ENCODE measurements at places on chromosomes 12 and 14.

DNA sequence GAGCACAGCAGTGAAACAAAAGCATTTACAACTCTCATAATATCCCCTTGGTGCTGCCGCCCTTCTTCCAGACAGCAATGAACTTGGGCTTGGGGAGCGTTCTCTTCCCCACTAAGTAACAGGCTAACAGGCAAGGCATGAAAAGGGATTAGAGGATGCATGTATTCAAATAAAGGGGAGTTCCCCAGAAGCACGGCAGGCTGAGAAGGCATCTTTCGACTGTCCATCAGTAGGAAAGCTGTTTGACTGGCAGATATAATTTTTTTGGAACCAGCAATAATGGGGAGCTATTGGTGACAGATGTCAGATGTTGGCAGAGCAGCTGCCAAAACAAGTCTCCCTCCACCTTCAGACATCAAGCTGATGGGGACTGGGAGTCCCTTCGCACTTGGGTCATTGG is 9.2 kb upstream of the TIGAR start:
- no peak for DNase-seq

- DNase-seq, result peak; percentile 69
These were observed 183.6 kb upstream of the PZP start for GRCh38 chr12:9391815-9392214.

DNA sequence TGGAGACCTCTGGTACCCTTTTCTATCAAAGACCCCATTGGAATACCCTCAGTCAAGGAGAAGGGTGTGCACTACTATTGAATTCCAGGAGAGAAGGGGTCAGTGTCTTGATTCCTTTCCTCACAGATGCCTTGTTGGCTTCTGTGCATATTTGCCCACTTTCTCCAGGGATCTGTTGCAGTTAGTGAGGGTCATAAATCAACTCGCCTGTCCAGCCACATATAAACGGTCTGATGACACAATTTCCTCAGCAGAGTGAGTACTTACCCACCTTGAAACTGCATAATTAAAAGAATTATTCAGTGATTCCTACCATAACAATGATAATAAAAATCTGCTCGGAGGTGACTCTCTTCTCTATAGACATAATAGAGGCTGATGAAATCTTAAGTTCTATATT is 13.9 kb upstream of the DCD start:
- DNase-seq, result no peak

DNA sequence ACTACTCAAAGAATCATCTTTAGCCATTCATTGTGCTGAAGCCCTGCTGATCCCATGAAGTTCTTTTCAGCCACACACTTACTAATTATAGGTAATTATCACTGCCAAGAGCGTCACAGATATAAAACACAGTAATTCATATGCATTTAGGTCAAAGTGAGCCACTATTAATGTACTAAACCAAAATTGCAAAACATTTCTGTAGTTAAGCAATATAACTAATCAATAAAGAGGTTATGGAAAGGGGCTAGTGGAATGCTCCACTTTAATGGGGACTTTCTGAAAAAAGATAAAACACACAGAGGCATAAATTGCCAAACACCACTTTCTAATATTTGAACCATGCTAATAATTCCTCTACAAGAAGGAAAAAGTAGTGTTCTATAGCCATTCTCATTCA is 6.8 kb upstream of the CEP128 start:
- DNase-seq, result no peak

- DNase-seq, result no peak
These were observed 1.1 kb upstream of the HOXC8 start for GRCh38 chr12:54007538-54008259.

- DNase-seq, result no peak
These were observed 79.9 kb upstream of the SYT10 start for GRCh38 chr12:33519566-33519965.

DNA sequence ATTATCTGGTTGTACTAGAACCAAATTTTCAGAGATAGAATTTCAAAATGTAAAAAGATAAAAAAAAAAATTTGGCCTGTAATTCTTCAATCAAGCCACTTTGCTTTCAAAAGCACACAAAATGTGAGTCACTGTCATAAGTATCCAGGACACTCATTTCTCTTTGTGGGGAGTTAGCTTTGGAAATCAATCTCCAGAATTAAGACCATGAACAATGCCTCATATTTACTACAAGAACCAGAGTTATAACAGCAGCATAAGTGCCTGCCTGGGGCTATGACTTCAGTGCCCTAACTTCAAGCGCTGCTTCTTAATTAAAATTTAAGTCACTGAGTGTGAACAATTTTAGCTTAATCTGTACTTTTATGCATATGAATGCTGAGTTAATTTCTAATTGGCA is 162.1 kb downstream of the C12orf42 start:
- DNase-seq, result peak; percentile 3

DNA sequence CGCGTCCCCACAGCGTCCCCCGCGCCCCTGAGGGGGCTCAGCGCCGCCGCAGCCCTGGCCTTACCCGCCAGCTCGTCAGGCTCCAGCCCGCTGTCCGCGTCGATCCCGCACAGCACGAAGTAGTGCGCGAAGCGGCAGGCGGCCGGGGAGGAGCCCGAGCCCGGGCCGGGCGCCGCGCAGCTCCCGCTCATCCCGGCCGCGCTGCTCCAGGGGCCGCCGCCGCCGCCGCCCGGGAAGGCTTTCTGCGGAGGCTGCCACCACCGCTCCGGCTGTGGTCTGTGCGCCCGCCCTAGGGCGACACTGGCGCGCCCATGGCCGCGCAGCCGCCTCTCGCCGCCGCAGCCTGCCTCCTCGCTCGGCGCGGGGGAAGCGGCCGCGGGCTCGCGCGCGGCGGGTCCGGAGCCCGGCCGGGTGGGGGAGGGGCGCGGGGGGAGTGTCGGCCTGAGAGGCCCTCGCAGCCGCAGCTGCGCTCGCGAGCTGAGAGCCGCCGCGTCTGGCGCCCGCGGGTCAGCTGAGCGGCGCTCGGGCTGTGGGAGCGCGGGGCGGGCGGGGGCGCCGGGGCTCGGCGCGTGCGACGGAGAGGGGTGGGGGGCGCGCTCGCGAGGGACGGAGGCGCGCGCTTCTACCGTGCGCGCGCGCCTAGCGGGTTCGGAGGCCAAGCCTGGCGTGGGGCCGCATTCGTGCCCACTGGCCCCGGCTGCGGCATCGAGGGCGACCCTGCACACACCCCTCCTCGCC is at the start of gene DENND5B:
Gene DENND5B, minus strand, starts transcription at position 495 of the 738 bp plus-strand sequence. Its CDS starts 304 bp downstream, at position 191.
- peak; percentile 48 for DNase-seq

DNA sequence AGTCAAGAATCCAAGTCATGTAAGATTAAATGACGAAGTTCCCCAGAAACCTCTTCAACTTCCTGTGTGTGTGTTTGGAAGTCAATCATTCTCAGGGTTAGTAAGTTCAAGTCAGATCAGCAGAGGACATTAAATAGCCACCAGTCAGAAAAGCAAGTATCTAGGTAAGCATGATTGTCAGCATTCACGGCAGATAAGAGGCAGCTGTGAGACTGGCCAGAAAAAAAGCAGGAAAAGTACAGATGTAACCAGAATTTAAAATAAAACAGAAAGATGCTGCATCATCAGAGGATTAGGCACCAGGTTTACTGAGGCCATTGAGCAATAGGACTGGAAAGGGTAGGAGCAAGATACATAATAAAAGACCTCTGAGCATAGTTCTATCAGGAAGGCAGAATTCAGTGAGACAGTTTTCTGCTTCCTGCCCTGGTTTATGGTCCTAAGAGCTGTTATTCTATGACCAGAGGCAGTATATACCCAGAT is 606.9 kb downstream of the FSCB start:
- DNase-seq, result no peak

- DNase-seq, result no peak
These were observed 2.2 kb upstream of the SAV1 start for GRCh38 chr14:50670196-50670865.

DNA sequence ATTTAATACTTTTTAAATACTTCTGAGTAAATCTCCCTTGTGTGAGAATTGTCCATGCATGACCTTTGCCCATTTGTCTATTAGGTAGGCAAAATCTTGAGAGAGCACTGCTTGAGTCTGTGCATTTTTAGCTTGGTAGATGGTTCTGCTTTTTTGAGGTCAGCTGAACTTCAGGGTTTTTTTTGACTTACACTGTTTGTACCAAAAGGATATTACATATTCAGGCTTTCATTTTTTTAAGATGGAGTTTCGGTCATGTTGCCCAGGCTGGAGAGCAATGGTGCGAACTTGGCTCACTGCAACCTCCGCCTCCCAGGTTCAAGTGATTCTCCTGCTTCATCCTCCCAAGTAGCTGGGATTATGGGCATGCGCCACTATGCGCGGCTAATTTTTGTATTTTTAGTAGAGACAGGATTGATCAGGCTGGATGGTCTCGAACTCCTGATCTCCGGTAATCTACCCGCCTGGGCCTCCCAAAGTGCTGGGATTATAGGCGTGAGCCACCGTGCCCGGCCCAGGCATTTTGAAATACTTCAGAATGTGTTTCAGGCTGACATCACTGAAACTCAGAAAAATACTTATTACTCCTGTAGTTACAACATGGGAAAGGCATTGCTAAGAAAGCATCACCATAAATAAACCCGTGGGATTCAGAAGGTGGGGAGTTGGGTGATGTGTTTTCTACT is 11.1 kb downstream of the RASSF3 start:
- peak; percentile 53 for DNase-seq

DNA sequence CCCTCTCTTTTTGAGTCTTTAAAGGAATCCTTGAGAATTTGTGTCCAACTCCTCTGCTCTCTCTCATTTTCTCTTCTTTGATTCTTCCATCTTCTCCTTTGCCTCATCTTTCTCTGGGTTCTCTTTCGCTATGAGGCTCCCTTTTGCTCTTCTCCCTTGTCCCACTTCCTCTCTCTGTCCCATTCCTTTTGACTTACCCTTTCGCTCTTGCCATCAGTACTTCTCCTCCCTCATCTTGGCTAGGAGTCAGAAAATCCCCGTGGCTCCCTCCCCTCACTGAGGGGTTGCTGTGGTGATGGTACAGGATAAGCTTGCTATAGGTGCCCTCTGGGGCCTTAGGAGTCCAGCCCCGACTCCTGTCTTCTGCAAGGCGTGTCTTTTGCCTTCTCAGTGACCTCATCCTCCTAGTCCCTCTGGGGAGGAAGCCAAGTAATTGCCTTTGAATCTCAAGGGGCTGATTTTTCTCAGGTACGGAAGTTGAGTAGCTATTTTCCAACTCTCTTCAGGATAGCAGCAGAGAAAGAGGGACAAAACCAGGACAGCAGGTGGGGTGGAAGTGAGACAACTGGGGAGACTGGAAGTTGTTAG is 6.4 kb downstream of the PDE1B start:
- no peak for DNase-seq

- peak; percentile 94 for DNase-seq
These were observed 45.8 kb upstream of the TMED10 start for GRCh38 chr14:75222208-75222701.

DNA sequence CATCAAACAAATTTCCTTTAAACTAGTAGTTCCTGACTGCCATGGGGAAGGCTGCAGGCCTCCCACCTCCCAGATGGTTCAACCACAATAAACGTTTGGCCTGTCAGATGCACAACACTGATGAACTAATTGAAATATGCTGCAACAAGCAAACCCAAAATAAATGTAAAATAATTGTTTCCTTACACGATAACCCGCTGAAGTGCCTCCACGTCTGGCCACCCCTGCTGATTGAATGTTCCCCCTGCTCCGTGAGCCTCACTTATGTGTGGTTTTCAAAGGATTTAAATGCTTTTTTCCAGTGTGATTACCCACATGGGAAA is 8.4 kb downstream of the PITPNM2 start:
- DNase-seq, result no peak

DNA sequence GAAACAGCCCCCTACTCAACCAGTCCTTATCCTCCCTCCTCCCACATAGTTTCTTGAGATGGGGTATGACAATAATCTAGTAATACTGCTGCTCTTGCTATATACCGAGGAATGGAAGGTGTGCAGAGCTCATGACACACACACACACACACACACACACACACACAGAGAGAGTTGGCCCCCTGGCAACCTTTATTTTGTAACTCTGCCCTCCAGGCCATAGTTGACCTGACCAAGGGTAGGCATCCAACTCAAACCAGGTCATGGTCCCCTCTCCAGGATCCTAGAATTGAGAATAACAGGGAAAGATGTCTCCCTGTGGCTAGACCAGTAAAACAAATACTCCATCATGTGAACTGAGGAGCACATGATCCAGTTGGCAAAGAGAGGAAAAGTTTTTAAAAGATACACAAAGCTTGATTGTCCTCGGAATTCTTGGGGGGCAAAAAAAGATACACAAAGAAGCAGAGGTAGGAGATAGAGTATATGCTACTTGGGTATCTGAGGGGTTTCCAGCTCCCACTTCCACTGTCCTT is 11.3 kb downstream of the ERO1A start:
- no peak for DNase-seq

DNA sequence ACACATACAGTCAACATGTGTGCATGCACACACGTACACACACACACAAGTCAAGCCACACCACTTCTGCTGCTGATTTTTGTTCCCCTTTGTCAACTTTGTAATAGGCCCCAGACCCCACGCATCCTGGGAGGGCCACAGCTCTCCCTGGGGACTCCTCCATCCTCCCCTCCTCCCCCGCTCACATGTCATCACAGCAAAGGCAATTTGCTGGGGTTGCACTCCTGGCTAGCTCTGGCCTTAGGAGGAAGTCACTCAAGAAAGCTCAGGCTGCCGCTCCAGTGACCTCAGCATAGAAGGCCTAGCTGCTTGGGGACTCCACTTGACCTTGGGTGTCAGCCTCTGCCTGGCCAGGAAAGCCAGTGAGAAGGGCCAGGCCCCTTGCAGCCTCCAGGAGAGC is 27.2 kb downstream of the NGB start:
- no peak for DNase-seq

GRCh38 chr12:98490501-98491453 is 24.6 kb upstream of the TMPO start:
- peak; percentile 85 for DNase-seq

GRCh38 chr14:44798386-44799242 is 163.1 kb downstream of the KLHL28 start:
- DNase-seq, result no peak

DNA sequence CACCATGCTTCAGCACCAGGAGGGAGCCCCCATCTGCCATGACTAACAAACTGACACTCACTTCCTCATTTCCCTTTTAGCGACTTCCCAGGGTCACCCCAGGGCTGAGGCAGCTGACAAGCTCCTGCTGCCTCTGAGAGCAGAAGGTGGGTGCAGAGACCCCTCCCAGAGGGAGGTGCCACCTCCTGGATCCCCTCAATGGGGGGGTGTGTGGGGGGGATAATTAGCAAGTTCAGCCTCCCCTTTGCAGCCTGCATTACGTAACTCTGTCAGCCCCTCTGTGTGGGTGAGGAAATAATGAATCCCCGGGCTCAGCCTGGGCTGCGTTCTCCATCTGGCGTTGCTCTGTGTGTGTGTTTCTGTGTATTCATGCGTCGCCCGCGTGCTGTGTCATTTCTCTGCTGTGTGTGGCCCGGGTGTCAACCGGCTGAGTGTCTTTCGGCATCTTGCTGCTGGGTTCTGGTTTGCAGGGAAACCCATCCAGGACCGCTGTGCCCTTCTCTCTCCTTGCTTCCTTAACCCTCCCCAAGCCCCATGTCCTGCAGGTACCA is 28.0 kb downstream of the NOS1 start:
- DNase-seq, result no peak

GRCh38 chr12:47973870-47974269 is 10.5 kb downstream of the TMEM106C start:
- no peak for DNase-seq

DNA sequence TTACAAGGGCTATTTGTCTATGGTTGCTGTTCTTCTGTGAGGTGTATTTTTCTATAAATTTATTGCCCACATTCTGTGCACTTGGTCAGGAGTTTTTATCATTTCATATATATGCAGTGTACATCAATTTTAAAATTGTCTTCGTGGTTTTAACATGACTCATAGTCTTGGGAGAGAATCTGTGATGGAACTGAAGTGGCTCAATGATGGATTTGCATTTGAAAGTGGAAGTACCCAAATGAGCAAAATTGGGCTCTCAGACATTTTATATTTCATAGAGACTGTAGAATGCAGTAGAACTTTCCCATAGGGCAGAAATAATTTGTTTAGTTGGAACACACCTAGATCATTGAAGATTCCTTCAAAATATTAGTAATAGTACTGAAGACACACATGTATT is 1.9 kb upstream of the SCFD1 start:
- DNase-seq, result peak; percentile 40
